Stimulated activated CD8-positive, alpha-beta memory T cell treated with anti-CD3 and anti-CD28 coated beads, Interleukin-15, amount 100 ng/mL, for 48 hours (primary cell): ENCODE measurements at places on chromosomes 13 and 19.

- no peak for DNase-seq
Measured at GRCh38 chr13:25018729-25019115, 77.2 kb upstream of the PABPC3 start.

- DNase-seq, result no peak
Measured at GRCh38 chr19:44745341-44745831, 3.1 kb upstream of the BCL3 start.

DNA sequence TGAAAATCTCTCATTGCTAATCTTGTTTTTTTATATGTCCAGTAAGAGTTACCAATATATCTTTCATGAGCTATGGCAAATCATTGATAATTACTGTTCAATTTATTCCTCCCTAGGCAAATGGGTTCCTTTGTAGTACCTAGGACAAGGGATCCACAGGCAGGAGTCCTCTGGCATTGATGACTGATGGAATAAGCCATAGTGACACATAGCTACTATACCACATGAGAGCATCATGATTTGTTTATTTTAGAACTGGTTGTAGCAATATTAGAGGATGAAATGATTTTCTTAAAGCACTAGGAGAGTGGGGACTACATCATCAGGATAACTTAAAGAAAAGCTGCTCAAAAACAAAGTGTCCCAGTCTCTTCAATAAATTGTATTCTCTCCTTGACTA, 21.7 kb upstream of the MAB21L1 start:
- no peak for DNase-seq

- DNase-seq, result no peak
Measured at GRCh38 chr19:15989889-15990288, 41.1 kb downstream of the OR10H4 start.

DNA sequence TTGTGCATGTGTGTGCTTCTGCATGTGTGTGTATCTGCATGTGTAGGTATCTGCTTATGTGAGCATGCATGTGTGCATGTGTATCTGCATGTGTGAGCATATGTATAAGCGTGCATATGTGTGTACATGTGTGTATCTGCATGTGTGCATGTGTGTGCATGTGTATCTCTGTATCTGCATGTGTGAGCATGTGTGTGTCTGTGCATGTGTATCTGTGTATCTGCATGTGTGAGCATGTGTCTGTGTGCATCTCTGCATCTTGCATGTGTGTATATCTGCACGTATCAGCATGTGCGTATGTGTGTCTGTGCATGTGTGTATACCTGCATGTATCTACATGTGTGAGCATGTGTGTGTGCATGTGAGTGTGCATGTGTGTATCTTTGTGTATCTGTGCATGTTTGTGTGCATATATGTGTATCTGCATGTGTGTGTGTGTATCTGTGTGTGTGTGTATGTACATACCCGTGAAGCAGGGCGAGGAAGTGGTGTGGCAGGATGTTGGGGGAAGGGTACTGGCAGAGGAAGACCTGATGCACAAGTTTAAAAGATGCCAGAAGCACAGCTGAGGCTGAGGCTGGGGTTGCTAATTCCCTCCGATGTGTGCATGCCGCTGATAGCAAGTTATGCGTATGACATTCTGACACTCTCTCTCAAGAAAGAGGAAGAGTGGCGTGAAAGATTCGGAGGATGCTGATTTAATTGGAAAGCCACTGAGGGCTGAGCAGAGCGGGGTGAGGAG, 64.2 kb downstream of the TEX29 start:
- DNase-seq, result no peak

- peak; percentile 73 for DNase-seq
Measured at GRCh38 chr19:7868671-7869452, 5.3 kb downstream of the PRR36 start.

DNA sequence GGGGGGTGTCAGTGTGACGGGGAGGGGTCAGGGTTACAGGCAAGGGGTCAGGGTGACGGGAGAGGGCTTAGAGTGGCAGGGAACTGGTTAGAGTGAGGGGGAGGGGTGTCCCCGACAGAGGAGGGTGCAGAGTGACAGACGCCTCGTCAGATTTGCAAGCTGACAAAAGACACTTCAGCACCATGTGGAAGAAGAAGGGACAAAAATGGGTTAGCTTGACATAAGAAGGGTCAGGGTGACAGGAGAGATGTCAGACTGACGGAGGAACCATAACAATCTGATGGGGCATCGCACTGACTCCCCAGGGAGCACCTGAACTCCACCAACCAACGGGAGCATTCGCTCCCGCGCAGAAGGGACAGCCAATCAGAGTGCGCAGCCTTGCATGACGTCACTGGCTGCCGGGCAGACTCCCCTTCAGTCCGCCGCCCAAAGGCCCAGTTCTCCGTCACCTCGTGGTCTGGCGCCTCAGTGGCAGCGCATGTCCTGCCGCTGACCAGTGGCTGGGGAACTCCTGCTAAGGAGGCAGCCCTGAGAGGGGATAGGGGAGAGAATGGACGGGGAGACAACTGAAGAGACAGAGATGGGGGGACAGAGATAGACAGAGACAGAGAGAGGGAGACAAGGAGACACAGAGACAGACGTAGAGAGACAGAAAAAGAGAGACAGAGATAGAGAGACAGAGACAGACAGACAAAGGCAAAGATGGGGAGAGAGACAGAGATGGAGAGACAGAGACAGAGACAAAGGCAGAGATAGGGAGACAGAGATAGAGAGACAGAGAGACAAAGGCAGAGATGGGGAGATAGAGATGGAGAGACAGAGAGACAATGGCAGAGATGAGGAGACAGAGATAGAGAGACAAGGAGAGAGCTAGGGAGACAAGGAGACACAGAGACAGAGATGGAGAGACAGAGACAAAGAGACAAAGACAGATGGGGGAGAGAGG, 30.2 kb downstream of the C19orf81 start:
- DNase-seq, result peak; percentile 74

GRCh38 chr19:38975214-38975860, at the start of gene FBXO17:
Gene FBXO17, minus strand, starts transcription at chr19:38975742. Its CDS starts 25,423 bp downstream, at chr19:38950319.
- no peak for DNase-seq

DNA sequence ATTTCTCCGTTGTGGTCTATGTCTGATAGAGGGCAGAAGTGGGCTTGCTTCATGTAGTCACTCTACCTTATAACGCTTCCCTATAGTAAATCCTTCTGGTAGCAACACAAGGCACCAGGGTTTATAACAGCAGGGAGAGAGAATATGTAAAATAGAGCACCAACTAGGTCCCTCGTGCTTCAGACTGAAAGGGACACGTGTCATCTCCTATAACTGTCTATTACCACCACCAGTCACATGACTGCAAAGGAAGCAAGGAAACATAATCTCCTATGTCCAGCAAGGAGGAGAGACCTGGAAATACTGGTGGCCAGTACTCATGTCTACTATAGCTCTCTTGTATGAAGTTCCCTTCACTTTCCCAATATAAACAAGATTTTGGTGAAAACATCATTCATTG, 79.2 kb downstream of the SLAIN1 start:
- no peak for DNase-seq

GRCh38 chr13:42275506-42275905, 3.6 kb downstream of the AKAP11 start:
- no peak for DNase-seq

- DNase-seq, result no peak
Measured at GRCh38 chr19:40493778-40494177, 27.0 kb downstream of the SPTBN4 start.

DNA sequence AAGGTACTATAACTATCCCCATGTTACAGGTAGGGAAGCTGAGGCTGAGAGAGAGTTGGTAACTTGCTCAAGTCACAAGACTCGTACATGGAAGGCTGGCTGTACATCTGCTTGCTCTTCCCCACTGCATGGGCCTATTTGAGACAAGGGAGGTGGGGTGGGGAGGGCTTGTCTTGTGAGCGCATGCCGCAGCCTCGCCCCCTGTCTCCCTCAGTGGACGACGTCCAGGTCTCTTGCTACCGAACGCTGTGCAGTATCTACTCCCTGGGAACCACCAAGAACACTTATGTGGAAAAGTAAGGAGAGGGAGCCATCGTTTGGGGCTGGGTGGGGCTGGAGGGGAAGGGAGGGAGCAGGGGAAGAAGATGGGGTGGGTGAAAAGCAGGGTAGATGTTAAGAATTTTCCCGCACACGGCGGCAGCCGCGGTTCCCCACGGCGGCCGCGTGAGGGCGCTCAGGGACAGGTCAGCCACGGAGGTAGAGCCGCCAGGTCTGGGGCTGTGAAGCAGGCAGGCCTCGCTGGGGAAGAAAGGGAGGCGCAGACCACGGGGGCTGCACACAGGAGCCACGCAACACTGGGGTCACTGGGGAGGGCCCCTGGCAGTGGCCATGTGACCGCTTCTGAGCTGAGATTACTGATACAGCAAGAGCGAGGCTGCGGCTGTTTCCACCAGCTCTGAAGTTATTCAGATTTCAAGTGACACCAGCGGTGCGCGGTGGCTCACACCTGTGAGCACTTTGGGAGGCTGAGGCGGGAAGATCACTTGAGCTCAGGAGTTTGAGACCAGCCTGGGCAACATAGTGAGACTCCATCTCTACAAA, 81.5 kb downstream of the RYR1 start:
- DNase-seq, result peak; percentile 59

DNA sequence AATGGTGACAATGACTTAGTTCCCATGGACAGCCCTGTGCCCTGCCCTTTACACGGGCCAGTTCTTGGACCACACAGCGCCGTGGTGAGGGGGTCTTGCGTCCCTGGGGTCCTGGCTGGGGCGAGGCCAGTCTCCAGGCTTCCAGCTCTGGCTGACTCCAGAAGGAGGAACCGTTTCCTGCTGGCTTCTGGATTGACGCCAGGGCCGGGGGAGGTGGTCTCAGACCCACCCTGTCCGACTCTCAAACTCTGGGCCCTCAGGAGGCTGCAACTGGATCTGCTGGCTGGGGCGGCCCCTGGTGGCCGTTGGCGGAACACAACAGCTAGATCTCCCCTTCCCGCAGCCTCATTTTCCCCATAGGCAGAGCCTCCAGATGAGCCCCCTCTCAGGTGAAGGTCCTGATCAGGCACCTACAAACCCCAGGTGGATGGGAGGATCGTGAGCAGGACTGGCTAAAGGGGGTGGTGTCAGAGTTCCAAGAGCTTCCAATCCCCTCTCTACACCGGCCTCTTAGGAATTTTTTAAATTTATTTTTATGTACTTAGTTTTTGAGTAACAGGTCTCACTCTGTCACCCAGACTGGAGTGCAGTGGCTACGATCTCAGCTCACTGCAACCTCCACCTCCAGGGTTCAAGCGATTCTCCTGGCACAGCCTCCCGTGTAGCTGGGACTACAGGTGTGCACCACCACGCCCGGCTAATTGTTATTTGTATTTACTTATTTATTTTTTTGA, 8.0 kb downstream of the CCDC194 start:
- DNase-seq, result no peak

DNA sequence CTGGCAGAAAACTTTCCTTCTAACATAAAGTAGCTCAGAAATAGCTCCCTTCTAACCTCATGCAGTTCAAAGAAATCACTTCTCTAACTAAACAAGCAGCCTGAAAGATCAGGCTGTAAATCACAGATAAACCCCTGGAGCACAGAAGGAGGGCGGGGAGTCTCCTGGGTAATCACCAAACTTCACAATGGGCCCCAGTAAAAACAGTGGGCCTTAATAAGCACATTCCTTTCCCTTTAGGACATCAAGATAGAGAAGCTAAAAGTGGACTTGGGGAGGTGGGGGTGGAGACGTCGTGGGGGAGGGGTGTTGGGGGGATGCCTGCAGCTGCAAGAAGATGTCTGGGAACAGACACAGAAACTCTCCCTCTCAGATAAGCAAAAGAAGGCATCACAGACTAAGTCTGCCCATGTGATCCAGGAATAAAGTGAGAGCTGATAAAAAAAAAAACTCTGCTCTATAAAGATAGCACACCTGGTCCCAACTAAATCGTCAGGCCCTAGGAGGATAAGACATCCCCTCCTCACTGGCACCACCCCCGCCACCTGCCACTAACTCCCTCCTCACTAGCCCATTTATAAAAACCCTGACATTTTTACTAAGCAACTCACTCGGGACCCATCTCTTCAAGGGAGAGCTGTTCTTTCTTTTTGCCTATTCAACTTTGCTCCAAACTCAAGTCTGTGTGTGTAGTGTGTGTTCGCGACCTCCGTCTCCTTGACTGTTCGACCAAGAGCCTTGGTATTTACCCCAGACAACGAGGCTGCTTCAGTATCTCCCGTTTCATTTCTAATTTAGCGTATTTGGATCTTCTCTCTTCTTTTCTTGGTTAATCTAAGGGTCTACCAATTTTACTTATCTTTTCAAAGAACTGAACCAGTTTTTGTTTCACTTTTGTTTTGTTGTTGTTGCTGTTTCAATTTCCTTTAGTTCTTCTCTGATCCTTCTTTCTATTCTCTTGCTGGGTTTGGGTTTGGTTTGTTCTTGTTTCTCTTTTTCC, 31.7 kb downstream of the DNAJC15 start:
- no peak for DNase-seq

- DNase-seq, result no peak
Measured at GRCh38 chr13:80884056-80884785, 543.3 kb upstream of the SPRY2 start.

GRCh38 chr13:44181931-44182330, 191.7 kb upstream of the SERP2 start:
- DNase-seq, result no peak

- no peak for DNase-seq
Measured at GRCh38 chr13:46667687-46668281, 114.8 kb downstream of the LRCH1 start.

GRCh38 chr19:48401287-48401686, 7.8 kb downstream of the GRIN2D start:
- DNase-seq, result no peak

DNA sequence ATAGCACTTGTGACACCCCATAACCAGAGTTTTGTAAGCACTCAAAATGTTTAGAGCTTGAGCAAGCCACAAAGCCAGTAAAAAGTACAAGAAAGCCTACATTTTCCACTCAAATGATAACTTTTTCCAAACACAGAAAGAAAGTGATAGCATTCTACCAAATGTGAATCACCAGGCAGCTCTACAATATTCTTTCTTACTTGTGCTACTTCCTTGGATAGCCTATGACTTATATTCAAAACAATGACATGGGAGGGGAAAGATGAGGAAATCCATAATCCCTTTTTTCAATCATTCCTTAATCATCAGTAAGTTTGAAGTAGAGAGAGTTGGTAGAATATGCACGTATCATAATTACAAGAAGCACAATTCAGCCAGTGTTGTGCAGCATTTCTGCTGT, 650.8 kb upstream of the PCDH9 start:
- no peak for DNase-seq

DNA sequence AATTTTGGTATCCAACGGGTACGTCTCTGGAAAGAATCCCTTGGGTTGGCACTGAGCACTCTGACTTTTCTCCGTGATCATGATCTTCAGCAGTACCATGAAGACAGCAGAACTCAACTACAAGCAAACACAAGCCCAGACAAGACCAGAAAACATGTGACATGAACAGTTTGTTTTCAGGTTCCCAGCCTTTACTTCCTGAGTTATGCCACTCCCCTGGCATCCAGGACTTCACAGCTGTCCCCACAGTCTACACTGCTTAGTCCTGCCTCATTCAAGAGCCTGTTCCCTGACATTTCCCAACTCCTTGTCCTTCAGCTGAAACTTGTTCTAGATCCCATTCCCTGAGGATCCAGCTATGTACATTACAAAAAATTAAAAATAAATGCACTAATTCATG, 4.9 kb upstream of the N4BP2L1 start:
- DNase-seq, result no peak
